ENCODE measurements at places on chromosomes 7 and 10.

DNA sequence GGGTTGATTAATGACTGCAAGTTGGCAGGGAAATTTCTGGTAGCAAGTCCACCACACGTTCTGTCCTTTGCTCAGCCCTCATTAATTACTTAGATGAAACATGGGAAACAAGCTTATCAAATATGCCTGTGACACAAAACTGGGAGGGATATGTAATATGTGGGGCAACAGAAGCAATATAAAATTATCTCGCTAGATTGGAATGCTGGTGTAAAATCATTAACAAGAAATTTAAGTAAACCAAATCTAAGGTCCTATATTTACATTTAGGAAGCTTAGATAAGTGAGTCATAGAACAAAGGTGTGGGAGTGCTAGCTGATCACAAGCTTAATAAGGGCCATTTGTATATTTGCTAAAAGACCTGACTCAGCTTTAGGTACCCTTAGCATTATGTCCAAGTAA lies 23.5 kb downstream of the TRPV5 start:
- no peak for DNase-seq

DNA sequence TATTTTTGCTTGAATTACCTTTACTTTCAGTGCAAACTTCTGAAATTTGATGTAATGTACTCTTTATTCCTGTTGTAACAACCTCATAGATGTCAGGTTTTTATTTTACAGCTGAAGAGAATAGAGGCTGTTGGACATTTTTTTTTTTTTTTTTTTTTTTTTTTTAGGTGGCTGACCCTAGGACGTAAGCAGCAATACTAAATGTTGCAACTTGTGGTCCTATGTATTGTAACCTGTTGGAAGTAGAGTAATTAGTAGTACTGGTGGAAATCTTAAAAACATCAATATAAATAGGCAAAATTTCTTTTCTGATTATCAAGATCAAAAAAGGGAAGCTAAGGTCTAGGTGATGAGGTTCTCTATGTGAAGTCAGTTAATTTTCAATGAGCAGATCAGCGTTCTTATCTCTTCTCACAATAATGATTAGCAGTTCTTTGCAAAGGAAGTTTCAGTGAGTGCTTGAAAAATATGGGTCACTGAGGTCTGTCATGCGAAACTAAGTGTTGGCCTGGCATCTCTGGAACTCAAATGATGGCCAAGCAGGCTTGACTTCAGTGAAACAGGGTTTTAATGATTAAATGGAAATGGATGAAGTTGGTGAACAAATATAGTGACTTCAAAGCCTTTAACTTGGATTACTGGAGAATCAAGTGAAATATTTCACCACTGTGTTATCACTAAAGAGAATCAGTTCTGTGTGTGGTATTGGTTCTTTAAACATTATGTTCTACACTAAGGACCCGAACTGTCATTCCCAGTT lies 42.7 kb downstream of the BICC1 start:
- DNase-seq, result no peak

DNA sequence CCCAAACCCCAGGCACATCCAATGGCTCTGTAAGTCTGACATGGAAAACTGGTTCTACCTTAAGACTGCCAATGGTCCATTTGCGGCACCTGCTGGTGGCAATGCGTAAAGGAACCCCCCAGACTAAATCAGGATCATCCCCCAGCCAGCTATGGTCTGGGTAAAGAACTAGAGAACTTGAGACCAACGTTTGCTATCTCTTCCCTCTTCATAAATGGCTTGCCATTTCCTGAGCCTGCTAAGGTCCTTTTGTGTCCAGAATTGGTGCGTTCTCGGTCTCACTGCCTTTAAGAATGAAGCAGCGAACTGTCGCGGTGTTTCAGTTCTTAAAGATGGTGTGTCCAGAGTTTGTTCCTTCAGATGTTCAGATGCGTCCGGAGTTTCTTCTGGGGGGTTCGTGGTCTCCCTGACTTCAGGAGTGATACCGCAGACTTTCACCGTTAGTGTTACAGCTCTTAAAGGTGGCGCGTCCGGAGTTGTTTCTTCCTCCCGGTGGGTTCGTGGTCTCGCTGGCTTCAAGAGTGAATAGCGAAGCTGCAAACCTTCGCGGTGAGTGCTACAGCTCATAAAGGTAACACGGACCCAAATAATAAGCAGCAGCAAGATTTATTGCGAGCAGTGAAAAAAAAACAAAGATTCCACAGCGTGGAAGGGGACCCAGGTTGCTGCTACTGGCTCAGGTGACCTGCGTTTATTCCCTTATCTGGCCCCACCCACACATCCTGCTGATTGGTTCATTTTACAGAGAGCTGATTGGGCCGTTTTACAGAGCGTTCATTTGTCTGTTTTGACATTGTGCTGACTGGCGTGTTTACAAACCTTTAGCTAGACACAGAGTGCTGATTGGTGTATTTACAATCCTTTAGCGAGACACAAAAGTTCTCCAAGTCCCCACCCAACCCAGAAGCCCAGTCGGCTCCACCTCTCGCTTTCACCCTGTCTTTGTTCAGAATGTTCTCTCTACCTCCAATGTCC lies 95.4 kb downstream of the ELMO1 start:
- peak; percentile 71 for DNase-seq

DNA sequence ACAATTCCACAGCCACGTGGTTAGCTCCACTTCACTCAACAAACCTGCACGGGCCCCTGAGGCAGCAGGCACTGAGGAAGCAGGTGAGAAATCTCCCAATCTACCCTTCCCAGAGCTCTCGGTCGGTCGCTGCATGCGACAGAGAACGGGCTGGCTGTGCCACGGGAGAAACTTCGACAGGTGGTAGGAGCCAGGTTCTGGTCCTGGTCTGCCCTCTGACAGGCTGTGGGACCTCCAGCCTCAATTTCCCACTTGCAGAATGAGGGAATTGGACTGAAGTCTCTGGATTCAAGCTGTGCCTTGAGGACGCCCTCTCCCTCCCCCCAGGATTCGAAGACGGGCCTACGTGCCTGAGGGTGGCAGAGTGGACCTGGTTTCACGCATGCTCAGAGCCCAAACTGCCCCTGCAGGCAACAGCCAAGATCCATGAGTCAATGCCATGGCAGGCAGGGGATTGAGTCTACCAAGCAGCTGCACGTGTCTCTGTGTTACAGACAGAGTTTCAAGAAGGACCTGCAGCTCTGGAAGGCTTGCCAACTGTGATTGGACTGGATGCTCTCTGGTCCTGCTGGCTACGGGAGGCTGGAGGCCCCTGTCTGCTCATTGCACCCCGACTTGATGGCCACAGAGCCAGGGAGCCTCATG lies 215.0 kb downstream of the USP6NL start:
- no peak for DNase-seq

DNA sequence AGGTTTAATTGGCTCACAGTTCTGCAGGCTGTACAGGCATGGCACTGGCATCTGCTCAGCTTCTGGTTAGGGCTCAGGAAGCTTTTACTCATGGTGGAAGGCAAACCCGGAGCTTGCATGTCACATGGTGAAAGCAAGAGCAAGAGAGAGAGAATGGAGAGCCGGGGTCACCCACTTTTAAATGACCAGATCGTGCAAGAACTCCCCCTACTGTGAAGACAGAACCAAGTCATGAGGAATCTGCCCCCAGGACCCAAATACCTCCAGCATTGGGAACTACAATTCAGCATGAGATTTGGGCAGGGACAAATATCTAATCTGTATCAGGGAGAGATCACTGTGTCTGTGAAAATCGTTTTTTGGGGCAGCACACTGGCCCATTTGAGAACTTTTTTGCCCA lies 110.0 kb upstream of the MYO3A start:
- no peak for DNase-seq

- DNase-seq, result no peak
Observed at GRCh38 chr10:35765066-35765527, 123.0 kb upstream of the FZD8 start.

- DNase-seq, result no peak
Observed at GRCh38 chr7:34982371-34983019, 54.8 kb downstream of the DPY19L1 start.
